Brain pericyte (primary cell): ENCODE measurements at places on chromosomes 3 and 15.

- no peak for DNase-seq
These were observed 2.3 kb downstream of the SHOX2 start for GRCh38 chr3:158103887-158104327.

- no peak for DNase-seq
These were observed 397.4 kb upstream of the TPM1 start for GRCh38 chr15:62644889-62645742.

GRCh38 chr15:38479266-38479665 lies 25.3 kb downstream of the FAM98B start:
- DNase-seq = no peak

GRCh38 chr15:55279746-55280351 lies 9.8 kb downstream of the RAB27A start:
- peak; percentile 37 for DNase-seq

DNA sequence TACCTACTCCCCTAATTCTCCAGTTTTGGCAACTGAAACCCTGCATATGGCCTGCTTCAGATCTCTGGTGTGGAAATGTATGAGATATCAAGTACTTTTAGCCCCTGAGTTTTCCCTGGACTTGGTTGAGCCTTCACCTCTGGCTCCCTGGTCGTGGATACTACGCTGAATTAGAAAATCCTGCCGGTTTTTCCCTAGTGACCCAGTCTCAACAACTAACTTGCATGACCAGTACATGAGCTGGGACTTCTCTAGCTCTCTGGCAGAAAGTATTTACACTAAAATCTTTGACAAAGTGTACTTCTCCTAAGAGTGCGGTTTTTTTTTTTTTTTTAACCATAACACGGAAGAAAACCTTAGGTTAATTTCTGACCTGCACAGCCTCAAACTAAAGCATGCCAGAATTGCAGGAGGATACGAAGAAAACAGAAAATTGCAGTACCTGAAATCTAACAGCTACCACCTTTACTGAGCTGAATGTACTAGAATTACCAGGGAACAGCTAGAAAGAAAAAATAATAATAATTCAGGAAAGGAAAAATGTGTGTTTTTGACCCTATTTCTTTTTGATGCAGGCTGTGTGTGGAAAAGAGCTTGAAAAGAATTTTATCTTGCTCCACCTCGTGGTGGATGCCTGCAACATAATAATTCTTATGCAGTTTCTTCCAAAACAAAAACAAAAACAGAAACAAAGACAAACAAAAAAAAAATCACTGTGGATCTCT lies 165.6 kb downstream of the GMNC start:
- DNase-seq = no peak

DNA sequence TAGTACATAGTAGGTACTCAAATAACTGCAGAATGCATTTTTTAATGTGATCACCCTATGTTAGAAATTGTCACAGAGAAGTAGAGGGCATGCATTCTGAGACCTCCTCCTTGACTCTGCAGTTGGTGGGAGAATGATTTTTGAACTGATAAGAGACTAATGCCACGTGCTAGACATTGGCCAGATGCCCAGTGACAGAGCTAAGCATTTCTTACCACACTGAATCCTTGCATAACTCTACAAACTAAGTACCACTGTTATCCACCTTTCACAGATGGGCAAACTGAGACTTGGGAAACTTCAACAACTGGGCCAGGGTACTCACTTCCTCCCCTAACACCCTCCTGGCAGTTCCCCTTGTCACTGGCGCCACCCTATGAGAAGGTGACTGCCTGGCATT lies 33.5 kb upstream of the SPATA12 start:
- DNase-seq = no peak

DNA sequence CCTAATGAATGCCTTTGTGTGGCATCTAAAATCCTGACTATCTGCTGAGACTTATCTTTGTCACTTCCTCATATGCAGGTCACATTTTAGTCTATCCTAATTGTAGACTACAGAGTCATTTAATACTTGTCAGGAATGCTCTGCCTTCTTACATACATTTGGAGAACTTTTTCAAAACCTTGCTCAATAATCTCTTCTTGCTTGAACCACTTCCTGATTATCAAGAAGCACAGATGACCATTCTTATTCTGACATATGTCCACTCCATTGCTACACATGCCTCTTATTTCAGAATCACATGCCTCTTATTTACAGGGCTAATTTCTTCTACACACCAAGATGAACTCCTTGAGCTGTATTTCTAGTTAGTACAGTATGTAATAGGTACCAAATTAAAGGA lies 400.3 kb downstream of the TBC1D5 start:
- no peak for DNase-seq

- DNase-seq = no peak
These were observed 639 bp downstream of the MKRN3 start for GRCh38 chr15:23566071-23566554.

DNA sequence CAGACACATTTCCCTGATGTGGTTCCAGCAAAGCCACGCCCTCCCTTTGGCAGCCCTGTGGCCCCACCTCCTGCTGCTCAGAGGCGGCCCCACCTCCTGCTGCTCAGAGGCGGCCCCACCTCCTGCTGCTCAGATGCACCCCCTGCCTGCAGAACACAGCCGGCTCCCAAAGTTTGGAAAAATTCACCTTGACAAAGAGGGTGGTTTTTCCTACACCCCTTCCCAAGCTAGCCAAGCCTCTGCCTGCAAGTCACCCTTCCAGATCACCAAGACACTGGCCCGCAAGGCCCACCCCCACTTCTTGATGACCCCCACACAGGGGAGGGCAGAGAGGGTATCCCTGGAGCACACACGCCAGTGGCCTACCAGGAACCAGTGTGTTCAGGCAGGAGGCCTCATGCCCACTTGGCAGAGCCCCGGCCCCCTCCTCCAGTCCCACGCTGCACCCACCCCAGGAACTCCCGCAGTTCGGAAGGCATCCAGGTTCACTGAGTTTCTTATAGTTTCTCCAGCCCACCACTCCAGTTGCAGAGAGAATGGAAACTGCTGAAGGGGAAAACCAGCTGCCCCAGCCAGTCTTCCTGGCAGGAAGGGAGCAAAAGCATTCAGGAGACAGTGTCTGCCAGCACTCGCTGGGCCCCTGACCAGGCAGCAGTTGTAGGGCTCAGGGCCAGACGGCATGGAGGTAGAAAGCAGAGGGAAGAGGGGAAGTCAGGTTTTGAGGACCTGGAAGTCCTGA lies 2.3 kb upstream of the HAPLN3 start:
- DNase-seq = peak; percentile 46

DNA sequence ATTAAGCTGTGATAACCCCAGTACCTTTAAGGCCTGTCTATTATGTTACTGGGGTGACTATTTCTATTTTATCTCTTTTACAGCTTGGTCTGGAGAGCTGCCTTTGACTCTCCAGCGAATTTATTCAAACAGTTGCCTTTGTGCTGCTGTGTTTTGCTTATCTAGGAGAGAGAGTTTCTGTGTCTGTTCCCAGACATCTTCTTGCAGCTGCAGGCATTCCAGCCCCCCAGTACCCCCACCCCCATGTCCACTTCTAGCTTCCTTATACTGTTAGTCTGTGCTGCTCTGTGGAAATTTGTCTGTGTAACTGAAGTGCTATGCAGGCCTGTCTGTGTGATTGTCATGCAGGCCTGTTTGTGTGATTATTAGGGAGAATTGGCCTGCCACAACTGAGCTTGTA lies 713.7 kb upstream of the SEMA6D start:
- DNase-seq = no peak

DNA sequence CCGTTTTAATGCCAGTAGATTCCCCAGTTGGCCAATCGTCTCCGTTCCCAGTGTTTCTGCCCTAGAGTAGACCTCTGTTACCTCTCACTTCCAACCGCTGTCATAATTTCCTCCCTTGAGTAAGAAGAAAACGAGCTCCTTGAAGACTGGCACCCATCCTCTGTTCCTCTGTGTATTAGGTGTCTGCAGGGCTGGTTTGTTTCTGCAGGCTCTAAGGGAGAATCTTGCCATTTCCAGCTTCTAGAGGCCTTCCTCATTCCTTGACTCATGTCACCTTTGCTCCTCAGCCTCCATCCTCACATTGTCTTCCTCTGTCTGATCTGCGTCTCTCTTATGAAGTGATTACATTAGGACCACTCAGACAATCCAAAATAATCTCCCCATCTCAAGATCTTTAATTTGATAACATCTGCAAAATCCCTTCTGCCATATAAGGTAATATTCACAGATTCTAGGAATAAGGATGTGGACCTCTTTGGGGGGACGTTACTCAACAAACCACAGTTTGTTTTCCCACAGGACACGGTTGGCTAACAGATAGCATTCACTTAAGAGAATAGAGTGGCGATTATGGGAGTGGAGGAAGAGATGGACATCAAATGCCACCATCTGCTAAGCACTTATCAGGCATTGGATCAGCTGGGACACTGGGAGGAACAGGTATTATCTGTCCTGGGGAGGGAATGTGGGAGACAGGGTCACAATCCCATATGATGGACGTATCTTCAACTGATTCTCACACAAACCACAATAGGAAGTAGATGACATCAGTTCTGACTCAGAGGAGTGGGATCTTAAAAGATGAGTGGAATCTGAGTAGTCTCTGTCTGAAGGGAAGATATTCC lies 17.1 kb downstream of the ARHGAP31 start:
- no peak for DNase-seq

- DNase-seq = no peak
These were observed 22.1 kb downstream of the ITGA11 start for GRCh38 chr15:68409736-68410370.

DNA sequence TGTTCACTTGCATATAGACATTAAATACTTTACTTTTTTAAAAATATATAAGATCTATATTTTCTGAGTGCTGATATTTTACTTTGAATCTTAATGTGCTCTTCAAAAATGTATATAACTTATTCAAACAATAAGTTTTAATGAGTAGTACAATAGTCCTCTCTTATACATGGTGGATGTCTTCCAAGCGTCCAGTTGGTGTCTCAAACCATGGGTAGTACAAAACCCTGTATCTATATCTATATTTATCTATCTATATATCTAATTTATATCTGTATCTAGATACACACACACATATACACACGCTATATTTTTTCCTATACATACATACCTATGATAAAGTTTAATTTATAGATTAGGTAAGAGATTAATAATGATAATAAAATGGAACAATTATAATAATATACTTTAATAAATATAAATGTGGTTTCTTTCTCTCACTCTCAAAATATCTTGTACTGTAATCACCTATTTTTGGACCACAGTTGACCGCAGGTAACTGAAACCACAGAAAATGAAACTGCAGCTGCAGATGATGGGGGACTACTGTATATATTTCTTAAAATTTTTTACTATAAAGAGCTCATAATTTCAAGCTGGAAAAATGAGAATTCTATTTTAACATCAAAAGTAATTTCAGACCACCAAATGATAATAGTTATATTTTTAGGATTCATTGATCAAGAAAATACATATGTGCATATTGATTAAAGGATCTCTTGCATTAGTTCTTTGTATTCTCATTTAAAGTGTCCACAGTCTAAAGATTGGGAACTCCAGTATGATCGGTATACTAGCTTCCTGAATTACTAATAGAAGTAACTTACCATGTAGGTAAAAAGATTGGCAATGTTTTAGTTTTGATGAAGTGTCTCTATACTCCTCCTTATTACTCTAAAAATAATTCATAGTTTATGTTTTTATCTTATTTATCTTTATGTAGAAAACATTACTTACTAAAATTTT lies 215.1 kb upstream of the MLF1 start:
- no peak for DNase-seq

- no peak for DNase-seq
These were observed 476 bp downstream of the IP6K2 start for GRCh38 chr3:48716508-48716981.

GRCh38 chr15:53457479-53457878 lies 302.0 kb downstream of the WDR72 start:
- no peak for DNase-seq

DNA sequence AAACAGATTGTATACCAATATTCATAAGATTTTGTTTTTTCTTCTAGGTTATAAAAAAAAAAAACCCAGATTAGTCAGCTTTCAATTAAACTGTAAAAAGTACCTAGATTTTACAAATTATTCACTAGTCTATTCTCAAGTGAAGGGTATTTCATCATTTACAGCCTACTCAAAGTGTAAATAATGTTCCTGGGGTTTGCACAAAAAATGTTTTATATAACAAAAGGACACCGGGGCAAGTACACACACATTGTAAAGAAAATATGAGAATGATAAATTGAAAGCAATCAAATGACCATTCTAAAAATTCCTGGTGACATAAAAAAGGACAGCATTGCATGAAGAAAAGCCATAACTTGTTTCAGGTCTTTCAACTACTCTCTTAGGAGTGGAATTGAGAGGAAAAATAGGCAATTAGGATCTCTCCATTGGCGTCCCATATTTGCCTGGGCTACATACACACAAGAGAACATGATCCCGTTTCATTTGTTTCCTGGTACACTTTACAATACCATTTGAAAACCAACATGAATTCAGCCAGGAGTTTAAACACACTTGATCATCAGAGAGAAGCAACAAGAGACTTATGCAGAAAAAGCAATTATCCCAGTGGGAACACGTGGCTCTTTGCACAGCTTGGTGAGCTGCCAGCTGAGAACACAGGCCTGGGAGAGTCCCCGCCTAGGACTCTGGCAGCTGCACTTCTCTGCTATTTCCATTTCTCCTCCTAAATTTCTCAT lies 1039.2 kb downstream of the ROBO1 start:
- DNase-seq = peak; percentile 47

DNA sequence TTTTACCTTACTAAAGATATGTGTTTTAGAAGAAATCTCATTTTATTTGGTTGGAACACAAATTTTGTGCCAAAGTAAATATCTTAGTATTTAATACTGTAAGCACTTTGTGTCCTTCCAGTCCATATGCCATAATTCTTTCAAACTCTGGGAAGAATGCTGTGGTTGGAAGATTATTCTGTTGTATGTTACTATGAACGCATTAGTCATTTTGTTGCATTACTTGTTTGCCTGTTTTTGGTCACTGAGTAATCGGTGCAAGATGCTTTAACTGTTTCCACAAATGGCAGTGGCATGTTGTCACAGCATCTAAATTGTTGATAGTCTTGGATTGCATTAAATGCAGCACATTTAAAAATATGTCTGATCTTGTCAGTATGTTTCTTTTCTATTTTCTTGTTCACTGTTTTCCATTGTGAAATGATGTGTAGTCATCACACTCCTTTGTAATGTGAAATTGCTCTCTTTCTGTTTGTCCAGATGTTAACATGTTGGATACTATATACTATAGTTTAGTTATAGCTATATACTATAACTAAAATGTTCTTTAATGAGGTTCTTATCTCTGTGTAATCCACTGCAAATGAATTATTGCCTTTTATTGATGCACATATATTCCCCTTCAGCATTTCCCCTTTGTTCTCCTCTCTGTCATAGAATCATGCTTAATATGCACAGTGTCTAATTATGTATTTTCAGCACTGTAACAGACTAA lies 89.9 kb upstream of the FLNB start:
- no peak for DNase-seq

GRCh38 chr3:71097557-71097956 lies 486.0 kb downstream of the FOXP1 start:
- no peak for DNase-seq
